Muscle of back (tissue), 13 donors: ENCODE measurements at places on chromosomes 5 and 9. TPM values are rescaled to one million over a fixed set of nuclear protein-coding genes. Genes with fewer than 3 reads are reported as not detected.

Gene OLFM1
- 5.9 TPM for polyA plus RNA-seq

Gene FIBCD1
- polyA plus RNA-seq = not detected

Gene IFNE
- not detected for polyA plus RNA-seq

Gene DBN1
- polyA plus RNA-seq = 254 TPM

Gene MARCOL
- not detected for polyA plus RNA-seq

Gene ORM1
- 0.73 TPM for polyA plus RNA-seq

Gene WNK2
- polyA plus RNA-seq = 10.9 TPM

DNA sequence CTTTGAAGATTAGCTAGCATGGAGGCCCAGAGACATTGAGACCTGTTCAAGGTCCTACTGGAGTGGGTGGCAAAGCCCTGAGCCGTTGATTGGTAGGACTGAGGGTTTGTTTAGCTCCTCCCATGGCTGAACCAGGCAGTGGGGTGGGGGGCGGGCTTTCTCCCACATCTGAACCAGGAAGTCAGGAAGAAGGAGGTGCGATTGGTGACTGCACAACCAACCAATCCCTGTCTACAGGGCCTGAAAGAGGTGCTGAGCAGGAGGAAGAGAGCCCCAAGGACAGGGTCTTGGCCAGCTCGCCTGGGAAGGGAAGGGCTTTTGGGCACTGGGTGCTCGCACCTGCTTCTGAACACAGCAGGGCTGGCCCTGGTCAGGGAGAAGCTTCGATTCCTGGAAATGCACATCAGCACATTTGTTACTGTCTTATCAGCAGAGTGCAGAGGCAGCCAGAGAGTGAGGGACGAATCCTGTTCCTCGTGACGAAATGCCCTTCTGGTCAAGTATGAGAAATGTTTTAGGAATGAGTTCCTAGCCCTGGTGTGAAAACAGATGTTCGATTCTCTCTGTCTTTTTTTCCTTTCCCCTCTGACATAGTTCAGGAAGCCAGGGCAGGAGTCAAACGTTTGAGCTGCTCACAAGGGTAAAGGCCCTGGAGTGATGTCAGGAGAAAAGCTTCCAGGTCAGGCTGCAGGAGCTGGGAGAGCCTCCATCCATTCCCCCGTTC is 294.8 kb upstream of the KLF4 start:
- peak; percentile 30 for DNase-seq

DNA sequence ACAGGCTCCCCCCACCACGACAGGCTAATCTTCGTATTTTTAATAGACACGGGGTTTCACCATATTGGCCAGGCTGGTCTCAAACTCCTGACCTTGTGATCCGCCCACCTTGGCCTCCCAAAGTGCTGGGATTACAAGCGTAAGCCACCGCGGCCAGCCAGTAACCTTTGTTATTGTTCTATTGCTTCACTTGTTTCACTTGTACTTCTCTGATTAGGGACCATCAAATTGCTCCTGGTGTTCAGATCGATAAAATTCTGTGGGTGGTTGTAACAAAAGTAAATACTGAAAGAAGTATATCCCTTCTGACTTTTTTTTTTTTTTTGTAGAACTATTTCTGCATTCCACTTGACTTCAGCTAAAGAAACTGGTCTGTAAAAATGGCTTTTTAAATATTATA is 445.5 kb upstream of the CDH10 start:
- DNase-seq = no peak

DNA sequence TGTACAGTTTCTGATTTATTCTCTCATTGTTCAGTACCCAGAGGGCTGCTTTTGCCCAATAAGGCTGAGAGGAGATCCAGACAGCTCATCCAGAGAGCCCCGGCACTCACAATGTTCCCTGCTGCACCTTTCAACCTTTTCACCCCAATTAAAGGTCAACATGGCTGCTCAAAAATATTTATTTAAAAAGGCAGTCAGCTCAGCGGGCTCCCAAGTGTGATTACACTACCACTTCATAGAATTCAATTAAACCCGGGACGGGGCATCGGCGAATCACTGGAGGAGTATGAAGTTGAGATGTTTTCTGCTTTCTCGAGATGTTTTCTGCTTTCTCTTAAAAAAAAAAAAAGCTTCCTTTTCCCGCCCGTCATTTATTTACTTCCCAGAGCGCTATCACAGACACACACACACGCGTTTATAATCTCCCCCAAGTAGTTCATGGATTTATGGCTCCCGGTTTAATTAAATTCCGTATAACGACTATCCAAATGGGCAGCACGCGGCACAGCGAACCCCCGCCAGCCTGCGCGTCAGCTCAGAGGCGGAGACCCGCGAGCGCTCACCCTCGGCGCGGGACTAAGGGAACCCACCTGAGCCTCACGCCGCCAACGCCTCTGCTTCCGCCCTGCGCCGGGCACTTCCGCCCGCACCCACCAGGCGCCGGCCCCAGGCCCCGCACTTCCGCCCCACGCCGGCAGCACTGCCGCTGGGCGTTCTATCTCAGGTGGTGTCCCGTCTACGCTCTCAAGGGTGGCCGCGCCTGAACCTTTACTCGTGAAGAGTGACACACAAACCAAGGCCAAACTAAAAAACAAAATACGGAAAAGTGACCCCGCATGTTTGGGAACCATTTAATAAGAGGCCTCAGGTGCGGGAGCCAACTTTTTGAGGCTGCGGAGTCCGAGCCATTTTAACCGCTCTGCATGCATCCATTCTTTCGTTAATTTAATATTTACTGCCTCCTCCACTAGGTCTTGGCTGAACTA is at the start of gene C5orf63:
TSS of gene C5orf63 (minus strand) at position 642 of the 986 bp plus-strand sequence. CDS start 14,507 bp downstream, outside the sequence.
- peak; percentile 65 for DNase-seq

GRCh38 chr9:126515001-126515872 is 98.5 kb upstream of the LMX1B start:
- peak; percentile 51 for DNase-seq

DNA sequence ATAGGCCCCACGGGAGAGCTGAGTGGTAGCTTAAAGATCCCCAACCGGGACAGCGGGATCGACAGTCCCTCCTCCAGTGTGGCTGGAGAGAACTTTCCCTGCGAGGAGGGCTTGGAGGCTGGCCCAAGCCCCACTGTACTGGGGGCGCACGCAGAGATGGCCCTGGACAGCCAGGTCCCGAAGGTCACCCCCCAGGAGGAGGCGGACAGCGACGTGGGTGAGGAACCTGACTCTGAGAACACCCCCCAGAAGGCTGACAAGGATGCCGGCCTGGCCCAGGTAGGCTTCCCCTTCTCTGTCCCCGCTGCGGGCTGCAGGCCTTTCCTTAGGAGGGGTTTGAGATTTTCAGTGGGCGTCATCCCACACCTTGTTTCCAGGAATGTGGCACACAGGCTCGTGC is 29.1 kb downstream of the FGD3 start:
- DNase-seq = no peak

GRCh38 chr9:26665666-26666065 is 226.9 kb downstream of the CAAP1 start:
- no peak for DNase-seq

GRCh38 chr9:126677188-126678084 is 63.7 kb downstream of the LMX1B start:
- no peak for DNase-seq

DNA sequence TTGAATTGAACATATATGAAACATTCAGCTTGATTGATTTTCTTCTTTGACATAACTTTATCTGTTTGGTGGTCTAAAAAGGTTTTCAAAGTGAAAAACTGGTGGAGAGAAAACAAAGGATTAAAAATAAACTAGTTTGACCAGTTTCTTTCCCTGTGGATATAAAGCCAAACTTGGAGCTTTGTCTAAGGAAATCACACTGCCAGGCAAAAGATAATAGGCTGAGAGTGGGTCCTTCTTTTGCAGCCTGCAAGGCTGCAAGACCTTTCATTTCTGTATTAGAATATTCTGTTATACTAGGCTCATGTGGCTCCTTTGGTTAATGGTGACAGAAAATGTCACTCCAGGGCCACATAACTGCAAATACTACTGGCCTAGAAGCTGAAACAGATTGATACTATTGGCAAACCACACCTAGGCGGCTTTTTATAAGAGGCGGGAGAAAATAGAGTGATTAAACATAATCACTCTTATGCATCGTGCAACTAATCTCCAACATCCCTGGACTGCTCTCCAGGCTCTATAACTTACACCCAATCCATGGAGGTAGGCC is 129.1 kb upstream of the ZNF462 start:
- no peak for DNase-seq

- DNase-seq = no peak
Measured at GRCh38 chr9:12667892-12668291, 25.3 kb upstream of the TYRP1 start.

DNA sequence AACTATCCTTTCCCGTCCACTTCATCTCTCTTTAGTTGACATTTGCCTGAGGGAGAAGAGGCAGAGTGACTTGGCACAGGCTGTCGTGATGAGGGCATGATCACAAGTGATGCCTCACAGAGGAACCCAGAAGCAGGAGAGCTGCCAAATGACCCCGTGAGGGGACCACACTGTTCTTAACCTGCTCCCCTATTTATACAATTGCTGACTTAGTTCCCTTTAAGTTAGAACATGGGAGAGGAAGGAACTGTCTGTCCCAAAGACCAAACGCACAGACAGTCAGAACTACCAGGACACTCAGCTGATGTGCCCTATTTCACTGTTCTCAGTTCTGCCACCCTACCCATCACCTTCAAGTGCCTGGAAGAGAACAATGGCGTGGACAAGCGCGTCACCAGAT is 73.7 kb downstream of the SLC1A3 start:
- no peak for DNase-seq

DNA sequence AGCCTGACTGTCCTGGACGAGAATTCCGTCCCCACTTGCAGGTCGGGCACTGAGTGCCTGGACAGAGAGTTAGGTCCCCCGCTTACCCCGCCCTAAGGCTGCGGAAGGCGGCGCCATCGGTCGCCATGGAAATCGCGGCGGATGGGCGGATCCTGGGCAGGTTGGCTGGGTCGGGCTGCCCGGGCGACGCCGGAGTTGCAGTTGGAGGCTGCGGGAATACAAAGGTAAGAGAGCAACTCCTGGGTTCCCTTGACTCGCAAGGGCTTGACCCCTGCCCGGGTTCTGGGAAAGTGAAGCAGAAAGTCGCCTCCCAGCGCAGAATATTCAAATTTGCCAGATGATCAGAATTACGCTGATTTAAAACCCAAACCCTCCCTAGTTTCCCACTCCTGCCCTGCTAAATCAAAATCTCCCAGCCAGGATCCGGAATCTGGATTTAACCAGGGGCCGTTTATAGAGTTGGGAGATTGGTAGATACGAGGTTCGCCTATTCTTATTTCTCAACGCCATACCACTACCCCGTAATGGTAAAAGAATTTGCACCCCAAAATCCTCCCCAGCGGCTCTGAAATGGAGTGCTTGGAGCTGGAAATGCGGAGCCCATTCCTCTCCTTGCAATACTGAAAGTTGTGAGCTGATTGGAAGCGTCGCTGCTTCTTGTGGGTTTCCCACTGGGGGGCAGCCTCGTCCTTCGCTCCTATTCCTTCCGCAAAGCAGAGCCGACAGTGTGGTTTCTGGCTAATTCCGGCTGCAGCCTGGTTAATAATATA is 156.4 kb upstream of the RASEF start:
- peak; percentile 73 for DNase-seq
